ENCODE measurements at places on chromosomes 7 and 10. TPM values are rescaled to one million over a fixed set of nuclear protein-coding genes. Genes with fewer than 3 reads are reported as not detected.

DNA sequence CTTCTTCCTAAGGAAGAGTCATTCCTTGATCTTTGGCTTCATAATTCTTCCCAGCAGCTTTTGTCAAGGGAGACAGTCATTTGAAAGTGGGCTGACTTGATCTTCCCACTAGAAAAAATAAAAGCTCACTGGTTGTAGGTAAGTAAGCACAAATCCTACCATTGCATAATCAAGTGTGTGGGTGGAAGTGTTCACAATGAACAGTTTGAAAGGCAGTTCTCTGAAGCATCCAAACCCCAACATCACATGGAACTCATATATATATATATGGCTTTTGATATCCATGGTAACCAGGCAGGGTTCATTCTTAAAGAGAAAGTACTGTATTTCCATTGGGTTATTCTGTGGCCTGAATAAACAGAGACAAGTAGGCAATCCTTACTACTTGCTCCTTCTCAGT, 51.6 kb downstream of the ARMH3 start:
- no peak for DNase-seq

DNA sequence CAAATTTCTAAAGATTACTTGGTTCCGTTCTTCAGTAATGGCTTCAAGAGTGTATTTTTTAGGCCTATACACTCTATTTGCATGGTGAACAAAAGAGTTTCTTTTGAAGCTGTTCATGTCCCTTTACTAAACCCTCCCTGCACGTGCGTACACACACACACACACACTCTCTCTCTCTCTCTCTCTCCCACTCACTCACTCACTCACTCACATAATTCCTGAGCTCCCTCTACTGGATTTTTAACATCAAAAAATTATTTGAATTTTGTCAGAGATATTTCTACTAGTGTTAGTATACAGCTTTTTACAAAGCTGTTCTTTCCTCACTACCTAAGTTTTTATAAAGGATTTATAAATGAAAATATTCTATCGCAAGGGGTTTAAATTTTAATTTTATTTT, 85.9 kb downstream of the UBE3C start:
- DNase-seq: no peak

DNA sequence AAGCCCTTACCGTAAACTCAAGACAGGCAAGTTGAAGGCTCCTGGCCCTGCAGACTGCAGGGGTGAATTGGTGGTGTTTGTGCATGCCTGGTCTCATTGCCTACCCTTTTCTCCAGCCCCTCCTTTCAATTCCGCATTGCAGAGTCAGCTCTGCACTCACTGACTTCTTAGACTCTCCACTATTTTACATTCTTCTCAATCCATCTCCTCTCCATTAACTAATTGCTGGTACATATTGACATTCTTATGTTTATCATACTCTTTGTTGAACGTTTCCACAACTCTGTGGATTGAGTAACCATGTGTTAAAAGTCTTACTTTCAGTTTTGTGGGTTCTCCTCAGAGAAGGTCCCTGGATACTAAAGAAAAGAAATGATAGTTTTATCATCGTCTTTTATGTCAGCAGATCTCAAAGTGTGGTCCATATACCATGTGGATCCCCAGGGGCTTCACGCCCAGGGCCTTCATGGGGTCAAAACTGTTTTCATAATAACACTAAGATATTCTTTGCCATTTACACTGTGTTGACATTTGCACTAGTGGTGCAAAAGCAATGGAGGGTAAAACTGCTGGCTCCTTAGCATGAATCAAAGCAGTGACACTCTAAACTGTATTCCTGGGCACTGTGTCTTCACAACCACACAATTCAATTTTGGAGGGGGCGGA, 135.4 kb upstream of the FZD1 start:
- no peak for DNase-seq

DNA sequence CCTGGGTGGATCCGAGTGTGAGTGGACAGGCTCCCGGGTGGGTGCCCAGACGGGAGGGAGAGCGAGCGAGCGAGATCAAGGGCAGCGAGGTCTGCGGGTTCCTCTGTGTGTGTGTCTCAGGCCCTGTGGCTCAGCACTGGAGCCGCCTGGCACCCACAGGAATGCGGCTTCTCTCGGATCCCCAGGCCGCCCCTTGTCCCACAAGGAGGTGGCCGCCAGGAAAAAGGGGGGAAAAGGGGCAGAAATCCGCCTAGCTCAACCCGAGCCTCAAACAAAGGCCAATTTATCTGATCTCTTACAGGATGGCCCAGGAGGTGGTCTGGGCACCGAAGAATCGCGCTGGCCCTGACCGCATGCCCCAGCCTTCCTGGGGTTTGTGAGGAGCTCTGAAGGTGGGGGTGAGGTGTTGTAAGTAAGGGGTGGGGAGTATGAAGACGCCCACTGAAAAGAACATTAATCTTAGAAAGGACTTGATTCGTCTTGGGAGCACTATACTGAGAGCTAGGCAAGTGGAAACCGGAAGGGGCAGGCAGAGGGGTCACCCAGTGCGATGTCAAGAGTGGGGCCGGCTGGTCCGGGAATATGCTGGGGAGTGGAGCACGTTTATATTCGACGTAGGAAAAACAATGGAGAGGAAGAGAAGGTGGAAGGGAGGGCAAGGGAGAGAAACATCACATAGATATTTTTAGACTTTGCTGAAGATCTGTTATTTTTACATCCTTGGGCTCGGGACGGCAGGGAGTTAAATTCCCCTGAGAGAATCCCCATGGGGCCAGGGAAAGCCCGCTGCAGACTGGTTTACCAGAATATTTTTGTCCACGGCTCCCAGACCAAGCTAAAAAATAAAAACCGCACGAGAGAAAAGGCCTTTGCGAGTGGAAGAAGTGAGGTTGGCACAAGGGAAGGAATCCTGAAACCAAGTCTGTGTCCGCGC, 7.2 kb downstream of the DLX5 start:
- no peak for DNase-seq

DNA sequence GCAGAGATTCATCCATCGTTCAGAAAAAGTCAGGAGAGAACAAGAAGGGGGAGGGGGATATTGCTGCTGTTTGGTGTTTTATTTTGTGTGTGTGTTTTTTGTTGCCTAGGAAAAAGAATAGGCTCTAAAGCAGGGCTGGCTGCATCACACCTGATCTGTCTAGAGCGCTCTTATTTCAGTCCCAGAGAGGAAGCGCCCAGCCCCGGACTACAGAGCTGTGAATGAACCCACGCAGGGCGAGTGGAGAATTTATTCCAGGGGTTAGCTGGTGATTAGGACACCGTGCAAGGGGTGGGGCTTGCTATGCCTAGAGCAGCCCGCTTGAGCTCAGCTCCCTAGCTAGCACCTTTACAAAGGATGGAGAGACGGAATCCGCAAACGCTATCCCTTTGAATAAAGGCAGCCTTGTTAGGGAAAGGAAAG, 621 bp upstream of the FAM13C start:
- peak; percentile 80 for DNase-seq

GRCh38 chr10:19815731-19816410, 361 bp upstream of the PLXDC2 start:
- peak; percentile 87 for DNase-seq

GRCh38 chr10:15420858-15421257, 49.8 kb upstream of the FAM171A1 start:
- DNase-seq: no peak

GRCh38 chr7:70540641-70541040, 591.3 kb upstream of the GALNT17 start:
- DNase-seq: no peak

DNA sequence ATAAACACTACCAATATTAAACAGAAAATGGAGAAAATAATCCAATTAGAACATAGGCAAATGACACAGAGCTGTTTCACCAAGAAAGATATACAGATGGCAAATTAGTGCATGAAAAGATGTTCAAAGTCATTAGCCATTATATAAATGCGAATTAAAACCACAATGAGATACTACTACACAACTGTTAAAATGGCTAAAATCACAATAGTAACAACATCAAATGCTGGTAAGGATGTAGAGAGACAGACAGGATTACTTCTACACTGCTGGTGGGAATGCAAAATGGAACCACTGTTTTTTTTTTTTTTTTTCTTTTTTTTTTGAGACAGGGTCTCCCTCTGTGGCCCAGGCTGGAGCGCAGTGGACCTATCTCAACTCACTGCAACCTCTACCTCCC, 114.9 kb upstream of the RHEB start:
- DNase-seq: no peak

GRCh38 chr10:32367793-32368453, 21.0 kb upstream of the EPC1 start:
- DNase-seq: peak; percentile 80

DNA sequence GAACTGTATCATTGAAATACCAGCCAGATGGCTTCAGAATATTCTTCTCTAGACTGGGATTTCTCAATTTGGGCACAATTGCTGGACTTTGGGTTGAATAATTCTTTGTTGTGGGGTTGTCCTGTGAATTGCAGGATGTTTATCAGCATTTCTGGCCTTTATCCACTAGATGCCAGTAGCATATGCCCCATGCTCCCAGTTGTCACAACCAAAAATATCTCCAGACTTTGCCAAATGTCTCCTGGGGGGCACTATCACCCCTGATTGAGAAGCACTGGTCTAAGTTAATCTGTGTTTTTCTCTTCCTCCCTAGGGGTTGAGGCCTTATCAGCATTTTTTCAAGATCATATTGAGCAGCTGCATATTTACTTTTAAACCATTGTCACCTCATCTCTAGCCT, 204.9 kb upstream of the SP8 start:
- no peak for DNase-seq

DNA sequence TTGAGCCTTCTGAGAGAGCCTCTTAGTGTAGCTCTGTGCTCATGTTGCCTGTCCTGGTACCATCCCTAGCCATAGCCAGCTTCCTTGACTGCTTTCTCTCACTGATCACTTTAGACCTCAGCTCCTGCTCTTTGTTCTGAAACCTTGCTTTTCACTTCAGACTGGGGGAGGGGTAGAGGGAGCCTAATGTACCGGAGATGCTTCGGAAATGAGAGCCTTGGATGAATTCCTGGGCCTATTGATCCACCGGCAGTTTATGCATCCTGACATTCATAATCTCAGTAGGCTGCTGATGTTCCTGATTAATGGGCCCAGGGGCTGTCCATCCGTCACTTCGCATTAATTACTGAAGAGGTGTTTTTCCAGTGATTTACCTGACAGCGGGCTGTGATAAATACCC, 38.8 kb downstream of the R3HCC1L start:
- no peak for DNase-seq

- DNase-seq: no peak
Measured at GRCh38 chr7:135186841-135187253, 16.3 kb upstream of the CYREN start.

Gene SLC29A3
- 1.6 TPM for total RNA-seq

Gene VGF
- 0.08 TPM for total RNA-seq

Gene SERPINE1
- total RNA-seq: 27.2 TPM

Gene ZMYND11
- 90.6 TPM for total RNA-seq

Gene NME8
- not detected for total RNA-seq

Gene CYP3A4
- not detected for total RNA-seq

Gene FAM25A
- not detected for total RNA-seq

Gene NODAL
- total RNA-seq: 0.38 TPM

Gene AGBL3
- 1.4 TPM for total RNA-seq
